Activated naive CD4-positive, alpha-beta T cell (primary cell): ENCODE measurements at places on chromosomes 12 and 14.

GRCh38 chr12:119704065-119704747 is 36.3 kb downstream of the PRKAB1 start:
- no peak for DNase-seq

- no peak for DNase-seq
These were observed 142.3 kb downstream of the PCNX1 start for GRCh38 chr14:71049435-71050133.

DNA sequence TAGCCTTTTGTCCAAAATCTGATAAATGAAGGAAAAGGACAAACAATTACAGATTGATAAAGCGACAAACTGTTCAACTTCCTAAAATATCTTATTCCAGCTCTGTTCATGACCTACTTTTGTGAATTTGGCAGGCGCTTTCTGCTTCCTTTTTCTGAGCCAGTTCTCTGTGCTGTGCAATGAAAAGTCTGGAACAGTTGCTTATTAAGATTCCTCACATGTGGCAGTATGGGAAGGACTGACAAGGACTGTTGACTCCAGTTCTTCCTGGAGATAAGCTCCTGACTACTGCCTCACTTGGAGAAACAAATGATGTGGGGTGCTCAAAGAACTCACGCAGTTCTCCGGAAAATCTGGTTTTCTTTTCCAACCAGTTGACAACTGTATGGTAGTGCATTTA is 58.3 kb upstream of the ANP32D start:
- DNase-seq: no peak

DNA sequence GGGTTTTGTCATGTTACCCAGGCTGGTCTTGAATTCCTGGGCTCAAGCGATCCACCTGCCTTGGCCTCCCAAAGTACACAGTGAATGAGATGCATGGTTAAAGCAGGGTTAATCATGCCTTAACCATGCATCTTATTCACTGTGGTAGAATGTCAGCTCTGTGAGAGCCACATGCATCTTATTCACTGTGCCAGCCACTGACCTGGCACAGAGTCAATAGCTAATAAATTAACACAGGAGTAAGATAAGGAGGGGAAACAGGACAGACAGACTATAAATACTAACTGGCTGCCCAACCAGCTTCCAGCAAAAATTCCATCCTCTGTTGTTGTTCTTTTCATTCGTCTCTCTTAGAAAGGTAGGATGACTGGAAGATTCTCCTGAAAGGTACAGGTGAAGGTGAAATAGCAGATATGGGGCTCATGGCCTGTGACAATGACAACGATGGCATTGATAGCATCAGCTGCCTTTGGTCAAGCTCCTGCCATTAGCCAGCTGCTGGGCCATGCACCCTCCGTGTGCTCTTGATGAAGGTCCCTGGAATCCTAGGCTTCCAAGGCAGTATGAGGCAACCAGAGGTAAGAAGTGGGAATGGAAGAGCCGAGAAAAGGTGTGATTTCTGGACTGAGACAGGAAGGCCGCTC is 76.6 kb downstream of the ZNF664 start:
- no peak for DNase-seq

DNA sequence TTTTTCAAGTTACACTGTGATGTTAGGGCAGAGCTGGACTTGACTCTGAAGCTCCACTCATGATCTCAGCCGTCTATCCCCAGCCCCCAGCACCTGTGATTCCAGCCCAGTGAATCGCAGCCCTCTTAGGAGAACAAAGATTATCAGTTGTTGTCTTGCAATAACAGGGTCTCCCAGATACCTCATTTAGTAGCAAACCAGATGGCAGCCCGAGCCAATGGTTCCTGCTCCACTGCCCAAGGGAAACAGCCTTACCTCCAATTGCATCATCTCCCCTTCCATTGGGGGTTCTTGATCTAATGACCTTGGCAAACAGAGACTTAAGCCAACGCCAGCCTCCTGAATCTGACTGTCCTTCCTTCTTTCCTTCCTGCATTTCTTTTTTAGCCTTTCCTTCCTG is 371.2 kb downstream of the BCL11B start:
- DNase-seq: no peak

- DNase-seq: no peak
These were observed 75.7 kb downstream of the GTF2A1 start for GRCh38 chr14:81144824-81145603.

- no peak for DNase-seq
These were observed 105.1 kb downstream of the ARF6 start for GRCh38 chr14:49997991-49998390.

DNA sequence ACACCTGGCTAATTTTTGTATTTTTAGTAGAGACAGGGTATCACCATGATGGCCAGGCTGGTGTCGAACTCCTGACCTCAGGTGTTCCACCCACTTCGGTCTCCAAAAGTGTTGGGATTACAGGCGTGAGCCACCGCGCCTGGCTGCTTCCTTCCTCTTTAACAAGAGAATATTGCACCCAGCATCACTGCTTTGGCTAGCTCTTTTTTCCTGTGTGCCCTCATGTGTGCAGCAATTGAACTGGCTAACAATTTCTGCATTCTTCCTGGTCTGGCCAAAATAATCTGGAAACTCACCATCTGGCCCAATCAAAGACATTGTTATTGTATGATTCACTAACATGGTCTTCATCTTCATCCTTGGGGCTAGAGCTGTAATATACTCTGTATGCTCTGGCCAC is 2.7 kb upstream of the ASB8 start:
- DNase-seq: no peak

- DNase-seq: no peak
These were observed 86.6 kb upstream of the FRMD6 start for GRCh38 chr14:51564986-51565604.

DNA sequence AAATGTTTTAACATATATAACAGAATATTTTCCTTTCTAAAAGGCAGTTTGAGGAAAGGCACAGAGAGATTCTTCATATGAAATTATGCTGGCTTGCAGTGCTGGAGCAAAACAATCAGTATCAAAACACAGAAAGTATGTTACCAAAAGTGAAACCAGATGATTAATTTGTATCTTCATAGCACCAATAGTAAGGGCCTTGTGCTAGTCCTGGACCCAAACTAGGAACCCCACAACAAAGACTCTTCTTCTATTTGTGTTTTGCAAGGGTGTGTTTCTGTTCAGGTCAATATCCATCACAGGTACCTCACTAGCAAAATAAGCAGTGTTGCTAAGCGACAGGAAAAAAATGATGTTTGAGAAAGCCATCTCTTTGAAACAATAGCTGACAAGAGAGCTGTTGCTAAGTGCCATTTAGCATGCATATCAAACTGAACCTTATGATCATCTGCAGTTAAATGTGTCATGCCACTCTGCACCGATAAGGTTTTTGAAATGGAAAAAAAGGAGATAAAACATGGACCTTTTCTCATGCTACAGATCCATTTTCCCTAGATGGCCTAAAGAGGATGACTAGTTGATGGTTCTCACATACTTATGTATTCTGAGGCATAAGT is 196.2 kb upstream of the ALG10 start:
- no peak for DNase-seq

- DNase-seq: no peak
These were observed 12.3 kb upstream of the LEMD3 start for GRCh38 chr12:65157091-65157490.
